Left forelimb (tissue), 1 donor: ENCODE measurements at places on chromosomes 16 and 17.

GRCh38 chr16:77033516-77033915, 157.5 kb upstream of the MON1B start:
- no peak for DNase-seq

- DNase-seq = no peak
These were observed 45.8 kb downstream of the SYT17 start for GRCh38 chr16:19213885-19214284.

DNA sequence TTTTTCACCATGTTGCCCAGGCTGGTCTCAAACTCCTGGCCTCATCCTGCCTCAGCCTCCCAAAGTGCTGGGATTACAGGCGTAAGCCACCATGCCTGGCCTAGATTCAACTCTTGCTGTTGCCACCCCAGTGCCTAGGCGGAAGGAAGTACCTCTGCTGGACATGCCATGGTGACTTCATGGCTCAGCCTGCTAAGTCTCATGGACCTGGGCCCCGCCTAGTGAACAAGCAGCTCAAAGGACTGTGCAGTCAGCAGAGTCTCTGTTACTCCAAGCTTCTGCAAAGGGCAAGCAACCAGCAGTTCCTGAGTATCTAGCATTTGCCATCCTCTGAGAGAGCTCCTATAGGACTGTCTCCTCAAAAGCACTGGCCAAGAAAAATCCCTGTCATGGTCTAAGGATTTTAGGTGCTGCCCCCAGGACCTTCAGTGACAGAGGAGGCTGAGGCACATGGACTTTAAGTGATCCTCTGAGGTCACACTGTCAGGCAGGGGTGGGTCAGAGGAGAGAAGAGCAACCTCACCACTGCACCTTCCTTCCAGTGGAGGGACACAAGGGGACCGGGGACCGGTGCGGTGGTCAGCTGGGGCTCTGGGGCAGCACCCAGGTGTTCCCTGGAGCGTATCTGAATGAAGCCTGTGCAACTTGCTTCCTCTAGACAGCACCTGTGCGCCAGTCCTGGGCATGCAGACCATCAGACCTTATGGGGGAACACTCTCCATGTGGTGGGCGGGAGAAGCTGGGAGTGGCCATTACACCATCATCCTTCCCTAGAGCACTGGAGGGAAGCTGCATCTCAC, 71.3 kb downstream of the IL21R start:
- no peak for DNase-seq

DNA sequence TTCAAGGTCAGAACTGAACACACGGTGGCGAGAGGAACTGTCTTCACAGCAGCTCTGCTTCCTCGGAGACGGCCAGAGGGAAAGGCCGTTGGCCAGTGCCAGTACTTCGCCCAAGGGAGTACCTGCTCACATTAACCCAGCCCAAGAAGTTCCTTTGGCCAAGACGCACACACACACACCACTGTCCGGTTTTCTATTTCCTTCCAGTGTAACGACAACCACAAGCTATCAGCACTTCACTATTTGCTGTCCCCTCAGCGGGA, 744 bp upstream of the GGNBP2 start:
- peak; percentile 68 for DNase-seq

DNA sequence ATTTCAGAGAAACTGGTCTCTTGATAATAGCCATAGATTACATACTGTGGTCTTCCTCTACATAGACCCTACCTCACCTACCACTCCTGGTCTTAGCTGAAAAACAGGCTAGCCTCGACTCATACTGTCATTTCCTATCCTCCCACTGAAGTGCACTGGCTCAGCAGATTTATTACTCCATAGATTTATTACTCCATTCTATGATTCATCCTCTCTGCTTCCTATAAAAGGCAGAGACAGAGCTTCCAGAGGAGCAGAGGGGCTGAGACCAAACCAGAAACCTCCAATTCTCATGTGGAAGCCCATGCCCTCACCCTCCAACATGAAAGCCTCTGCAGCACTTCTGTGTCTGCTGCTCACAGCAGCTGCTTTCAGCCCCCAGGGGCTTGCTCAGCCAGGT, at the start of gene CCL7:
Gene CCL7, plus strand, starts transcription at position 253 of the 400 bp plus-strand sequence. Its CDS starts 70 bp downstream, at position 323.
- no peak for DNase-seq

DNA sequence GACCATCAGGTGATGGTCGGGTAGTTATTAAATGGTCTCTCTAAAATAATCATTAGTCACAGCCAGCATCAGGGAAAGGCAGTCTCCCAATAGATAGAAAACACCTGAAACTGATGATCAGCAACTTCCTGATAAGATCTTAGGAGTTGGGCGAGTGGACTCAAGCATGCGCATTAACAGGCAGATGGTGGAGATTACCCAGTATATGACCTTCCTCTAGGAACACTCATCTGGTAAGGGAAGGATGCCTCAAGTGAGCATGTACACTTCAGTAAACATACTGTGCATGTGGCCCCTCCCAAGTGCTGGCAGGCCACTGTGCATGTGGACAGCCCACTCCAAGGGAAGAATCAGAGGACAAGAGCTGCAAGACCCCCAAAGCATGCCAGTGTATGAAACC, 105.9 kb downstream of the ABCC12 start:
- no peak for DNase-seq

- DNase-seq = no peak
These were observed 73.0 kb downstream of the YPEL2 start for GRCh38 chr17:59404471-59404870.

GRCh38 chr17:57166803-57167202, 81.8 kb downstream of the AKAP1 start:
- DNase-seq = no peak

DNA sequence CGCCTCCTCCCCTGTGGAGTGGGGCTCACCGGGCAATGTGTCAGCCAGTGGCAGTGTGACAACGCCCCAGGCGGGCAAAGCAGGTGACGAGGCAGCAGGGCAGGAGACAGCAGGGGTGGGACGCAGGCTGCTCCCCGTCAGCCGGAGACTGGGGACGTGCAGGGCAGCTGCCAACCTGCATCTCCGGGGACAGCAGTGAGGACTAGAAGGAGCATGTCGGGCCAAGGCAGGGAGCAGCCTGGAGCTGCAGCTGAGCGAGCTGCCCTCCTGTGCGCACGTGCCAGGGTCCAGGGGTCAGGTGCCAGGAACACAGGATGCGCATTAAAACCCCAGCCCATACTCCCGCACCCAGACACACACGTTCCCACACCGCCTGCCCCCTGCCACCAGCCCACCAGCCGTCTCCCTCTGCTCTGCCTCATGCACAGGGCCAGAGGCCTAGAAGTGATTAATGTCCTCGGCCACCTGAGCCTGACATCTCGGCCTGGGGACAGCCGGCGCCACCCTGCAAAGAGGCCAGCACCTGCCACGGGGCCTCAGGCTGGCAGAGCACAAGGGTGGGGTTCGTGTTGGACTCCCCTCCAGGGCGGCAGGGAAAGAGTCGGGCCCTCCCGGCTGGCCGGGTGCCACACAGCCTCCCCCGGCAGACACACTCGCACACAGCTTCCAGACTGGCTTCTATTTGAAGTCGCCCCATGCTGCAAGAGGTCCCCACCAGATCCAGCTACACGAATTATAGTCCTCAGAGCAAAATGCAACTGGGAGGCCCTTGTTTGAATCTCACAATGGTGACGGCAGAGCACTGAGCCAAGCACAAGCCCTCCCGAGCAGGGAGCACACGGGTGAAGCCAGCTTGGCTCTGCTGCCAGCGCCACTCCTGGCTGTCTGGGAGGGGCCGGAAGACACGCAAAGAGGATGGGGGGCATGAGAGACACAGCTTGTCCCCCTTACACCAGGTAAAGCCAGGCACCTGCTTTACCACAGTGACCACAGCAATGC, 90.4 kb downstream of the RBFOX3 start:
- DNase-seq = no peak

DNA sequence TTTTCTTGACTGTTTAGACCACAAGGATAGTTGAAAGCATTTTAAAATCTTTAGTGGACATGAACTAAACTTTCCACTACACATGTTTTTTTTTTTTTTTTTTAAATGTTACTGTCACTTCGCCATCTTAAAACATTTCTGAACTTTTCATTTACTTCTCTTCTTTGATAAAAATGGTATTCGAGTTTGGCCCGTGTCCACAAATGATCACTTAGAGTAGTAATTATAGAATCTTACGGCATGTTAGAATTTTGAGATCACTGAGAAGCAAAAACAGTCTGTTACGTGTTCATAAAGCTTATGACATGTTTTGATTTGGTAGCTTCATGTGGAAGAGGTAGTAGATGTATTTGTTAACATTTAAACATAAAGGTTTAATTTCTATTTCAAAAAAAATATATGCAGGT, 1.1 kb downstream of the NSRP1 start:
- no peak for DNase-seq

- DNase-seq = no peak
These were observed 18.0 kb upstream of the ZNF629 start for GRCh38 chr16:30805056-30805369.

DNA sequence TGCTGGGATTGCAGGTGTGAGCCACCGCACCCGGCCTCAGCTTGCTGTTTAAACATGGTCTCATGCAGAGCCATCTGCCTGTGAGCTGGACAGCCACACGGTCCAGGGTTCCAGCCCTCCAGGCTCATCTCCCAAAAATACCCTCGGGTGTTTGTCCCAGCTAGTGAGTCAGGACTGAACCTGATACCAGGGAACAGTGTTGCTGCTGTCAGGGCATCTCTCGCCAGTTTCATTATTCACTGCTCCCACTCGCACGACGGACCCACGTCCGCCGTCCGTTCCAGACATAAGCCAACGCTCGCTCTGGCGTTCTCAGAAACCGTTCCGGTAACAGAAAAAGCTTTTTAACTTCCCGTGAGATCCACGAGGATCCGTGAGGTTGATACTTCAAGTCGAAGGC, 77.6 kb downstream of the NXN start:
- DNase-seq = no peak

- DNase-seq = no peak
These were observed 203.3 kb downstream of the CA10 start for GRCh38 chr17:51955245-51955644.

- DNase-seq = no peak
These were observed 49.7 kb upstream of the ITGA2B start for GRCh38 chr17:44439168-44439567.

DNA sequence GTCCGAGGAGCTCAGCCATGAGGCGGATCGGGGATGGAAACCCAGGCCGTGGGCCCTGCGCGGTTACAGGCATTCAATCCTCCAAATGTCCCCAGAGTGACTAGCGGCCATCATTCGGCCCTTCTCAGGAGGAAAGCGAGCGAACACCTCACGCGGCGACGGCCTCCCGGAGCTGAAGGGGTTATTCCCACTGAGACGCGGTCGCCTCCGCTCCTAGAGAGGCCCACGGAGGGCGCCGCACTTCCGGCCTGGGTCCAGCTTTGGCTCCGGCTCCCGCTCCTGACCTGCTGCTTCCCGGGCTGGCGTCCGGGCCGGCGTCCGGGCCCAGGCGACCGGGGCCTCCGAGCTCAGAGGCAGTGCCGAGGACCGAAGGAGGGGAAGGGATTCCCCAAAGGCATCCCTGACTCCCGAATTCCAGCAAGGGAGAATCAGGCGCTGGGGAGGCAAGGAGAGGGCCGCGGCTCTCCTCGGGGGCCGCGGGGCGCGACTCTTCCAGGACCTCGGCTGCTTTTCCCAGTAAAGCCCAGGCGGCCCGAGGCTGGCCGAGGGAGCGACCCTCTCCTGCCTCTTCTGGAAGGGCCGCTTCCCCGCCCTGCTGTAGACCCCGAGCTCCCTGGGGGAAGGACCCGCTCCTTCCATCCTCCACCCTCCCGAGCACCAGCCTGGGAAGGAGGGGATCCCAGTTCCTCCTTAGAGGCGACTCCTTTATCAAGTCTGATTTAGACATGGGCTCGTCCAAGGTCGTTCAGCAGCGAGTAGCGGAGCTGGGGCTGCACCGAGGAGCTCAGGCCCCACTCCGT, 18.6 kb upstream of the ZNF629 start:
- peak; percentile 90 for DNase-seq

GRCh38 chr16:58125041-58125440, 4.1 kb downstream of the CFAP20 start:
- DNase-seq = no peak

DNA sequence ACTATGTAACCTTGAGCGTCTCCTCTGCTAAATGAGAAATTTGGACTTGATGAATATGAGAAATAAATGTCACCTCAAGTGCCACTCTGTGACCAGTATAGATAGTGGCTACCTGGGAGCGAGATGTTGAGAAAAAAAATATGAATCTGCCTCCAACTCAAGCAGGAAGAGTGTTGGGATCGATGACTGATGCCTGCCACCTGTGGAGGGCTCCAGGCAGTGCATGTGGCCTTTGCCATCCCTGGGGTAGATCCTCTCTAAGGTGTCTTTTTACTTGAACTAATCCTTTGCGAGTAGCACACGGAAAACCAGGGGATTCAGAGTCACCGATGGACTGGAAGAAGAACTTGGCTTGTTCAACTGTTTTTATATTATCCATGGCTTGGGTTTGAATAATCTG, 9.4 kb downstream of the CCDC182 start:
- no peak for DNase-seq

DNA sequence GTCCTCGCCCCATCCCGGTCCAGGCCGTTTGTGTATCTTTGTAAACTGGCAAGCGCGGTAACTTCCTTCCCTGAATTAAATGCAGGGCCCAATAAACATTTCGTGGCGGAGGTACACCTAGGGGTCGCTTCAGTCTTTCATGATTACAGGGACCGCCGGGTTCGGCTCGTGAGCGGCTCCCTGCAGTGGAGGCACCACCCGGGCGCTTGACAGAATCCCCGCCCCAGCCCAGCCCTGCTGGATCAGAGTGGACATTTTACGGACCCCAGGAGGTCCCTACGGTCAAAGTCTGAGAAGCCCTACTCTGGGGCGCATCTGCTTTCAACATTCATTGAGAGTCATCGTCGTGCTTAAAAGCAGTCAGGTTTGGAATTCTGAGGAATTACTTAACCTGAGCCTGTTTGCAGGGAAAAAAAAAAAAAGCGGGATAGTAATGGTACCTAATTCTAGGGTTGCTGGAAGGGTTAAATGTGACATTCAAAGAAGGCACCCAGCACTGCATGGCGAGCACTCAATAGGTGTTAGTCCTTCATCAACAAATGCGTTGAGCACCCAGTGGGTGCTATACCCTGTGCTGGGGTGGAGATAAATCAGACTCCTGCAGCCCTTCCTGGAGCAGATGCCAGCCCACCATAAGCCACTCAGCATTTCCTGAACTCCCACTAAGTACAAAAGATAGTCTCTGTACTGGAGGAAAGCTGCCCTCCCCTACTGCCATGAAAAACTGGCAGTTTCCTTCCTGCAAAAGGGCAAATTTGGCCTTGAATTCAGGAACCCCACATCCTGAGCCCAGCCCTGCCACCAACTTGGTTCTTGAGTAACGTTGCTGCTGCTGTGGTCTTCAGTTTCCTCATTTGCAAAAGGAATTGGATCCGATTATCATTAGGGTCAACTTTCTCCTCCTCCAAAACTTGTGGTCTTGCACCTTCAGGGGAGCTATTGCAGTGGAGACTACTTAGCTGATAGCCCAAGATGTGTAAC, 658 bp upstream of the DUSP3 start:
- no peak for DNase-seq

GRCh38 chr16:27670071-27670810, 120.3 kb downstream of the KATNIP start:
- DNase-seq = no peak

GRCh38 chr16:55367866-55368603, 44.0 kb downstream of the IRX6 start:
- DNase-seq = no peak

GRCh38 chr17:48179071-48179945, 71.7 kb downstream of the SNX11 start:
- no peak for DNase-seq

- no peak for DNase-seq
These were observed 31.0 kb downstream of the DHRS7B start for GRCh38 chr17:21157586-21158370.

- no peak for DNase-seq
These were observed 3.8 kb downstream of the TTYH2 start for GRCh38 chr17:74217037-74217730.
